ENCODE measurements at places on chromosomes 6 and 20.

DNA sequence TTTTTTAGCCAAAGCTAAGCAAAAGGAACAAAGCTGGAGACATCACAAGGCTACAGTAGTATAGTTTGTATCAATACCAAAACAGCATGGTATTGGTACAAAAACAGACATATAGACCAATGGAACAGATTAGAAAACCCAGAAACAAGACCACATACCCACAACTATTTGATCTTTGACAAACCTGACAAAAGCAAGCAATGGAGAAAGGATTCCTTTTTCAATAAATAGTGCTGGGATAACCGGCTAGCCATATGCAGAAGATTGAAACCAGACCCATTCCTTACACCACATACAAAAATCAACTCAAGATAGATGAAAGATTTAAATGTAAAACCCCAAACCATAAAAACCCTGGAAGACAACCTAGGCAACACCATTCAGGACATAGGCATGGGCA lies 5.0 kb downstream of the RFPL4B start:
- no peak for DNase-seq

DNA sequence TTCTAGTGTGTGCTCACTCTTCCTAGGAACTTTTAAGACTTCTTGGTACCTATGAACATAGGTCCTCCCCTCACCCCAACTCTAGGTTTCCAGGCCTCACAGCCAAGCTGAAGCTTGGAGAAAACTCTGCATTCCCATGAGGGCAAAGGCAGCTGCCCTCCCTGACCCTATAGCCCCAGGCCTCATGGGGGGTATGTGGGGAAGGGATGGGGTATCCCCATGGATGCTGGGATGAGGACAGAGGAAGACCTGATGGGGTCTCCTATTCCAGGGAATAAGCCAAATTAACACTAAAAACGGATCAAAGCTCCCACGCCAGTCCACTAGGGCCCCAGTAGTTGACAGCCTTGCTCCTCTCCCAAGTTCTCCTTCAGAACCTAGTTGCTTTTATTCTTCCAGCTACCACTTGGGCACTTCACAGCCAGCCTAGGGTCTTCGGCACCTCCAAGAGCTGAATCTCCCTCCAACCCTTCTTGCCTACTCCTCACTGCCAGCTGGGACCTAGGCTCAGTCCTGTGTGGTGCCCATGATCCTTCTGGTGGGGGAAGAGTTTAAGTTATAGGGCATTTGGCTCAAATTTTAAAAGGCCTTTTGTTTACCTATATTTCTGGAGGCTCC lies 7.8 kb downstream of the TP53INP2 start:
- DNase-seq: no peak

- no peak for DNase-seq
Measured at GRCh38 chr6:153588330-153588729, 450.7 kb upstream of the OPRM1 start.

DNA sequence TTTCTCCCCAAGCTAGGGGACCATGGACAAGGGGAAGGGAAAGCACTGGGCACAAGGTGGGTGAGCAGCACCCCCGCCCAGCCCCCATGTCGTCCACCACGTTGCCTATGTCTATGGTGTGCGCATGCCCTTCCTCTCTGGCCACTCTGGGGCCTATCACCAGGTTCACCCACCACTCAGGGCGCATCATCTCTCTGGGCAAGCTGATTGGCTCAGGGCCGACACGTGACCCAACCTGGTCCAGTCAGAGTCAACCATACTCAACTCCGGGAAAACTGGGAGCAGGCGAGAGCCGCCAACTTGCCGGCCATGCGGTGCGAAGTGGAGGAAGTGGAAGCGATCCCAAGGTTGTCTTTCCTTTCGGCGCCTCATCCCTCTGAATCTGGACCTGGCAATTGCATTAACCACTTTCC lies 25.9 kb downstream of the ACSS1 start:
- DNase-seq: no peak

GRCh38 chr6:153032255-153032882 lies 29.9 kb upstream of the MTRF1L start:
- no peak for DNase-seq

DNA sequence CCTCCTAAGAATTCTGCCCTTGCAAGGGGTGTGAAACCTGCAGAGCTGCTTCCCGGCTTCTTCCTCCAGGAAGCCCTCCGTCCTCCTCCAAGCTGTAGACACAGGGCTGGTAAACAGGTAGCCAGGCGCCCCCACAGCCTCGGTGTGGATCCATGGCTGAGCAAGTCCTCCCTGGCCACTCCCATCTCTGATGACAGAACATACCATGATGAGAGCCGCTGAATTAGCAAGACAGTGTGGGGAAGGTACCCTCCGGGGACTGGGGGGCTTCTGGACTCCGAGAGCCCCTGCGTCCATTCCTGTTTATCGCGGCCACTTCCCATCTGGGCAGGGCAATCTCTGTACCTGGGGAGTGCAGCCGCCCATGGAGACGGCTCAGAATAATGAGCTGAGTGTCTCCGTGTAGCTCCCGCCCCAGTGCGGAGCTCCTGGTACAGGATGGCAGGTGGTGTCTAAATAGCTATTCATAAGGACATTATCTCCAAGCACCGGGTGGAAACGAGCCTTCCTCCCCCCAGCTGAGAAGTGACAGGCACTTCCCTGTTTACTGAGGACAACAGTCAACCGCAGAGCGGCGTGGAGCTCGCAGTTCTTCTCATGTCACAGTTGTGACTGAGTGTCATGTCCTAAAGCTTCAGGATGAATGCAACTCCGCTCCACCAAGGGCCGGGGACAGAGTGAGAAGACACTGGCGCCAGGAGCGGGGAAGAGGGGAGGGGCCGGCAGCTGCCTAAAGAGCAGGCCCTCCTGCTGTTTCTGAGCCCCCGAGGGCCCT lies 22.7 kb upstream of the NTSR1 start:
- DNase-seq: no peak

GRCh38 chr20:11379257-11380011 lies 538.3 kb upstream of the BTBD3 start:
- no peak for DNase-seq

- no peak for DNase-seq
Measured at GRCh38 chr6:108157981-108158525, 7.8 kb upstream of the NR2E1 start.

DNA sequence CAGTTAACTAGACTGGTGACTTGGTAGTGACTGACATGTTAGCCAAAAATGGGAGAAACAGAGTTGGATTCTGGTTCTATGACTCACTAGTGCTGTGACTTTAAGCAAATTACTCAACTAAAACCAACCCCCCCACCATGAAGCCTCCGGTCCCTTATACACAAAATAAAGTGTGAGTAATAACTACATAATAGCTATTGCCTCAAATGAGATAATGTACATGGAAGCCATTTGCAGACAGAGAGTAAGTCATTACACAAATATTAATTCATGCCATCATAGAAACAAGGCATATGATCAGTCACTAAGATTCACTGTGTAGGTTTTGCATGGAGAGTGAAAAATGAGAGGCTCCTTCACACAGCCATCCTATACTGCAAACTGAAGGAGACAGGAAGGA lies 111.9 kb downstream of the HIVEP2 start:
- peak; percentile 42 for DNase-seq

GRCh38 chr20:408843-409696 lies 971 bp downstream of the RBCK1 start:
- DNase-seq: no peak

DNA sequence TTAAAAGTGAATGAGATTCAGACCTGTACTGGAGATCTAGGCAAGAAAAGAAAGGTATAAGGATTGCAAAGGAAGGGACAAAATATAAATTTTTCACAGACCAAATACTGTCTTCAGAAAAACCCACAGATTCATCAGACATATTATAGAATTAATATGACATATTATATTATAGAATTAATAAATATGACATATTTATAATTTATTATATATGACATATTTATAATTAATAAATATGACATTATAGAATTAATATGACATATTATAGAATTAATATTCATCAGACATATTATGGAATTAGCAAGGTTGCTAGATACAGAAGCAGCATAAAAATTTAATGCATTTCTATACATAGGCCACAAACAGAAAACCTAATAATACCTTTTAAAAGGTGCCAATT lies 44.7 kb upstream of the GNRH2 start:
- no peak for DNase-seq

DNA sequence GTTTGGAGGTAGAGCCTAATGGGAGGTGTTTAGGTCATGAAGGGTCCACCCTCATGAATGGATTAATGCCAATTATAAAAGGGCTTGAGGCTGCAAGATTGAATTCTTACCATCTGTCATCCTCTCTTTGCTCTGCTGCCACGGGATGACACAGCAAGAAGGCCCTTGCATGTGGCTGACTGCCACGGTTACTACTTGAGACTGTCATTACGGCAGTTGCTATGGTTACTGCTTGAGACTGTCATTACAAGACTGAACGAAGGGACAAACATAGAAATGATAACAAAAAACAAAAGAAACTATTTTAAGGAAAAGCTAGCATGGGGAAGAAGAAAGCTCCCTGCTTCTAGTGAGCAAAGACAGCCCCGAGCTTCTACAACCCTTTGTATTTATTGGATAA lies 715.0 kb downstream of the TFAP2A start:
- no peak for DNase-seq

DNA sequence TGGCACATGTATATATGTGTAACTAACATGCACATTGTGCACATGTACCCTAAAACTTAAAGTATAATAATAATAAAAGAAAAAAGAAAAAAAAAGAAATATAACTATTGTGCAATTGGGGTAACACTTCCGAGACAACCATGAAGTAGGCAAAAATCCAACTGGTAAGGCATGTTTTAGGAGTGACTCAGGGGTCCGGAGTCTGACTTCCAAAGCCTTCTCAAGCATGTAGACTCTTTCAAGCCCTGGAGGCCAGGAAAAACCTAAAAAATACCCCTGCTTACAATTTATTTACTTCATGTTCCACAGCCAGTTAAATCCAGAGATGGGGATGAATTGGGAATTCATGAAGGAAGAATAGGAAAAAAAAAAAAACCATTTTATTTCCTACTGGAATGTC lies 161.3 kb upstream of the PHACTR1 start:
- peak; percentile 45 for DNase-seq

- DNase-seq: no peak
Measured at GRCh38 chr6:8481727-8482126, 46.4 kb upstream of the SLC35B3 start.

DNA sequence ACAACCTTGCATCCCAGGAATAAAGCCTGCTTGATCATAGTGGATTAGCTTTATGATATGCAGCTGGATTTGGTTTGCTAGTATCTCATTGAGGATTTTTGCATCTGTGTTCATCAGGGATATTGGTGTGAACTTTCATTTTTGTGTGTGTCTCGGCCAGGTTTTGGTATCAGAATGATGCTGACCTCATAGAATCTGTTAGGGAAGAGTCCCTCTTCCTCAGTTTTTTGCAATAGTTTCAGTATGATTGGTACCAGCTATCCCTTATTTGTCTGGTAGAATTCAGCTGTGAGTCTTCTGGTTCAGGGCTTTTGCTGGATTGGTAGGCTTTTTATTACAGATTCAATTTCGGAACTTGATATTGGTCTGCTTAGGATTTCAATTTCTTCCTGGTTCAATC lies 132.5 kb downstream of the ZFAND3 start:
- no peak for DNase-seq

DNA sequence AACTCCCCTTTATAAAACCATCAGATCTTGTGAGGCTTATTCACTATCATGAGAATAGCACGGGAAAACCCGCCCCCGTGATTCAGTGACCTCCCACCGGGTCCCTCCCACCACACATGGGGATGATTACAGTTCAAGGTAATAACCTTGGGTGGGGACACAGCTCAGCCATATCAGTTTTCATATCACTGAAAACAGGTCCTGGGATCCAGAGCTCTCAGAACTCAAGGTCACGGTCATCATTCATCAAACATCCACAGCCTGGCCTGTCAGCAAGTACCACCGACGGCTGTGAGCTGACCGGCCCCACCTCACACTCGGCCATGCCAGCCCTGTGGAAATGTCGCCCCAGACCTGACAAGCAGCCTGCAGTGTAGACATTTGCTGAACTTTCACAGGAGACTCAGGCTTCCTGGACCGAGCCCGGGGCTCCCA lies 14.1 kb upstream of the FRMD1 start:
- DNase-seq: no peak

DNA sequence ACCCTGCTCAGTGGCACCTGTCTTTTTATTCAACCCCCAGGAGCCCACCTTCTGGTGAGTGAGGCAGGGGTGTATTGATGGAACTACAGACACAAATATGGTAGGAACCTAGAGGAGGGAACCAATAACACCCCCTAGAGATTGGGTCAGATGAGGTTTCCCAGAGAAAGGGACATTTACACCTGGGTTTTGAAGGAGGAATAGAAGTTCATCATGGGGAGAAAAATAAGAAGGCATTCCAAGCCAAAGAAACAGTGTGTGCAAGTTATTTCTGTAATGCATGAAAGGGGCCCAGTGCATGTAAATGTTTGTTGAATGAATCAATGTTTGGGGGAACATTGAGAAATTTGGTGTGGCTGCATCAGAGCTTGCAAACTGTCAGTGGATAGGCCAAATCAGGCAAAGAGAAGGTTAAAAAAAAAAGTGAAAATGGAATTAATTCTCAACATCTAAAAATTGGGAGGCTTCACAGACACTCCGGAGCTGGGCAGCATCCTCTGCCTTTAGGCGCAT lies 11.1 kb upstream of the KIAA1755 start:
- DNase-seq: no peak

DNA sequence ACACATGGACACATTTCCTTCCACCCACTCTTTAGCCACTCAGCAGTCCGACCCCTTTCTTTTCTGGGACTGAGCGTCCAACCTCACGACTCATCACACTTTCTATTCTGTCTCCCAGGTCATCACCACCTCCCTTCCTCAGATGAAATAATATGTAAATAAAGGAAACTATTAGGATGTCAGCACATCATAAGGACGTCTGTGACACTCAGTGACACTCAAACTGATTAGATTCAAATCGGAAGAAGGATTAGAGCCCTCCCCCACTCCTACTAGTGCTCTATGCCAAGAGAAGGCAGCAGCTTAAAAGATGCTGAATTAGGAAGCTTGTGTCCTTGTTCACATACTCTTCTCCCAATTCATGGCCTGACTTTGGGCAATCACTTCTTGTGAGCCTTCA lies 113.6 kb downstream of the TNFRSF21 start:
- DNase-seq: no peak

GRCh38 chr6:77038807-77039206 lies 424.5 kb downstream of the HTR1B start:
- peak; percentile 12 for DNase-seq

DNA sequence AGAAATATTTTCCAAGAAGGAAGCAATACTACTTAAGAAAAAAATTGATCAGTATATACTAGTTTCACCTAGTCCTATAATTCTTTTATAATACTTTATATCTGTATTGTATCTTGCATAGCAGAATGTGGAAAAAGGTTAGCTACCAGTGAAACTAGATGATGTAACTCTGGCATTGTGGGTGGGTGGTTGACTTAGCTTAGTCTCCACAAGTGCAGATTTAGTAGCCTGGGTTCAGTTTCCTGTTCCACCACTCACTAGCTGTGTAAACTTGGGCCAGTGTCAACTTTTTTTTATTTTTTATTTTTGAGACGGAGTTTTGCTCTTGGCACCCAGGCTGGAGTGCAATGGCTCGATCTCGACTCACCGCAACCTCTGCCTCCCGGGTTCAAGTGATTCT lies 2.0 kb downstream of the MUC21 start:
- DNase-seq: no peak
